ENCODE measurements at places on chromosomes 1 and 21. TPM values are rescaled to one million over a fixed set of nuclear protein-coding genes. Genes with fewer than 3 reads are reported as not detected.
A peak's percentile ranks its signal among the peaks of the same experiment; 100 is the strongest.

DNA sequence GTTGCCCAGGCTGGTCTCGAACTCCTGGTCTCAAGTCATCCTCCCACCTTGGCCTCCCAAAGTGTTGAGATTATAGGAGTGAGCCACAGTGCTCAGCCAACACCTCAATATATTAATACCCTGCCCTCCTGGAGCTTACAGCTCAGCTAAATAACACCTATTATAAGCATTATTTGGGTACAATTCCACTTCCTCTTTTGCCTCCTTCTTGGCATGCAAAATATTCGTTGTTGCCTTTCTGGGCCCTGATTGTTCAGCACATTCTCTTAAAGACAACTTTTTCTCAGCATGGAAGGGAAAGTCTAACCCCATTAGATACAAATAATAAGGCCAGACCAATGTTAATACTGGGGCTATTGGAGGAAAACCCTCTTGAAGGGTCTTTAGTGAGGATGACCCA lies 2.8 kb downstream of the PAQR7 start:
- DNase-seq, result no peak

DNA sequence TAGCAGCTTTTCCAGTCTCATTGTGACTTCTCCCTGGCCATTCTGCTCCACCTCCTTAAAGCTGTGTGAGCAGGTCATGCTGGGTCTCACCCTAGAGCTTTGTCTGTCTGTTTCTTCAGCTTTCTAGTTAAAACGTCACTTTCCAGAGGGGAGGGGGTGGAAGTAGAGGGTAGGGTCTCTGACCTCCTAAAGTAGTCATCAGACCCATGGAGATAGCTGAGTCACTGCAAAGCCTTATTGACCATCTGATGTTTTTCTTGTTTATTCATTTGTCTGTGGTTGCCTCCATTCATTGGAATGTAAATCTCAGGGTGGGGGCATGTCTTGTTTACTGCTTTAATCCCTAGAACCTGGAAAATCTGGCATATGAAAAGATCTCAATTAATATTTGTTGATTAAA lies 52.7 kb downstream of the ELF3 start:
- peak; percentile 63 for DNase-seq

GRCh38 chr1:193211539-193211938 lies 25.1 kb upstream of the B3GALT2 start:
- DNase-seq, result peak; percentile 92

DNA sequence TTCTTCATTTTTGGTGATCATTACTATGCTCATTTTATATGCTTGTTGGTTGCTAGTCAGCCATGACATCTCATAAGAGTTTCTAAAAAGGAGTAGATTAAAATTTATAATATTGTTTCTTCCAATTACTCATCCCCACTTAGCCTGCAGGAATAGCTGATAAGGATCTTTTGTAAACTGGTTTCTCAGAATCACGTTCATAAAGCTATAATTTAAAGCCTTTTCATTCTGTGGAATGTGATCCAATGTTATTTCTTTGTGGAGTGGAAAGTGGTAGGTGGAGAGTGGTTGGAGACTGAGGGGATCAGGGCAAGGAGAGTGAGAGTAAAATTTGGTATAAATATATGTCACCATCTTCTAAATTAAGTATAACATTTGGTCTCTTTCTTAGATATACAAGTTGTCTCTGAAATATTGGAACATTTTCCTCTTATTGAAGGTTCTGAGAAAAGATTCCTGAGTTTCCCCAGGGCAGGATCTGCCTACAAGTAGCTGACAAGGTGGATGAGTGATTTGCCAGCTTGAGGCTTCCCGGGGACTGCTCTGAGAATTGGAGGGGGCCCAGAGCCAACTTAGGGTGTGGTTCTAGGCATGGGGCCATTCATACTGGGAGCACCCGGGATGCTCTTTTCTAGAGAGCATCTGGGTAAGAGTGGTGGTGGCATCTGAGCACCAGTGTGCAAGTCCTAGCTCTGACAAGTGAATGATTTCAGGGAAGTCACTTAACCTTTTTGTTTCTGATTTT lies 116.4 kb downstream of the TBX19 start:
- DNase-seq, result peak; percentile 65

The TRIM33 gene
- 22.9 TPM for total RNA-seq

DNA sequence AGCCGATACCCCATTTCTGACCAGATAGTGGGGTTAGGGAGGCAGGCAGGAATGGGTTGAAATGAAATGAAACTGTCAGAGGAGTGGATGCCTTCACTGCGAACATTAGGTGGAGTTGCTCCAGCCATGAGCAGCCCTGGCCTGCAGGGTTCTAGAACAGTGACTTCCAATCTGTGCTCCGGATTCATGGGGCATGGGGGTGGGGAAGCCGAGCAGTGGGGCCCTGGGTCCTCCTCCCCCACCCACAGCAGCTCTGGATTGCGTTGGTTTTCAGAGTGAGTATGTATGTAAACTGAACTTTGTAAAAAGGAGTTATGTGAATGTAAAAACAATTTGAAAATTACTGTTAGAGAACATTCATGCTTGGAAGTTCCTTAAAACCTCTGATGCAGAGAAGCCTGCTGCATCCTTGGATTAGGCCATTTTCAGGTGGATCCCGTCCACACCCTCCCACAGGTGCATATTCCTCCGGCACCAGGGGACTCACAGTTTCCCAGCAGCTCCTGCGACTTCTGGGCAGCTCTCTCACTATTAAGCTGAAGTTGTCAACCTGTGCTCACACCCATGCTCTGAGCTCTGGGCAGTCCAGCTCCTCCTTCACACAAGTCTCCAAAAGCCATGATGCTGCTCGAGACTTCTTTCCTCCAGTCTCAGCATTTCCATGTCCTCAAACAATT lies 54.4 kb upstream of the EDN2 start:
- DNase-seq, result no peak

GRCh38 chr21:32907521-32907920 lies 118.2 kb upstream of the OLIG2 start:
- no peak for DNase-seq

- DNase-seq, result no peak
These were observed 17.5 kb downstream of the NCF2 start for GRCh38 chr1:183572721-183573120.

The EPS8L3 gene
- not detected for total RNA-seq

The TIMM17A gene
- 246 TPM for total RNA-seq

The OLFM3 gene
- total RNA-seq, result not detected

DNA sequence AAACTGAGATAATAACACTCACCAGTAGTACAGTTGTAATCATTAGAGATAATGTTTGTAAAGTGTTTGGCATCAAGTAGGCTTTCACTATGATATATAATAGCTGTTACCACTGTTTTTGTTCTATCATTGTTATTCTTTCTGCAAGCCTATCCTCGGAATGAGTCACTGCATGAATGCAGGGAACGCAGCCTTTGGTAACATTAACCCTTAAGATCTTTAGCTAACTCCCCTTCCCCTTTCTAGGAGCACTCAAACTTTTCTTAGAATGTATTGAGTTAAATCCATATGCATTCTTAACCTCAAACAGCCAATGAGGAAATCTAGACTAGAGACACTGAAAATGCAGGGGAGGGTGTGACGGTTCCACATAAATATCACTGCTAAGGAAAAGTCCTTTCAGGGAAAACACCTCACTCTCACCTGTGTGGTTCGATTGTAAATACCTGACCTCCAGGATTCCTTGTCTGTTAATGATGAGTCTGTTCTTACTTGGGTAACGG lies 467.3 kb downstream of the SETD4 start:
- peak; percentile 69 for DNase-seq

The LDLRAD1 gene
- total RNA-seq, result not detected

The VSIG8 gene
- not detected for total RNA-seq

DNA sequence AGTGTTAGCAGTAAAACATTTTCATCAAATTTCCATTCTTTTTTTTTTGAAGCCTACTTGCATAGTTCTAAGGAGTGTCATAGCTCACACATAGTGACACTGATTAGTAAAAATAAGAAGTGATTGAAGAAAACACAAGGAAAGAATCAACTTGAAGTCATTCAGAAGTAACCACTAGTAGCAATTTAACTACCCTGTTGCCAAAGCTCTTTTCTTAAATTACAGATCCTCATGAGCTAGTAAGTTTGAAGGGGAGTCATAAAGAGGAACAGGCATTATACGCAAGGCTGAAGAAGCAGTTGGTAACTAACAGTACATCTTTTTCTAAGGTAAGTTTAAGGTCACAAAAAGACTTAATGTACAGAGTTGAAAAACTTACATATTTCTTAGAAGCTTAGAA lies 332.2 kb downstream of the CHRM3 start:
- no peak for DNase-seq

The CFHR1 gene
- 0.22 TPM for total RNA-seq

- peak; percentile 47 for DNase-seq
These were observed 175.9 kb downstream of the PRDM16 start for GRCh38 chr1:3244927-3245315.

DNA sequence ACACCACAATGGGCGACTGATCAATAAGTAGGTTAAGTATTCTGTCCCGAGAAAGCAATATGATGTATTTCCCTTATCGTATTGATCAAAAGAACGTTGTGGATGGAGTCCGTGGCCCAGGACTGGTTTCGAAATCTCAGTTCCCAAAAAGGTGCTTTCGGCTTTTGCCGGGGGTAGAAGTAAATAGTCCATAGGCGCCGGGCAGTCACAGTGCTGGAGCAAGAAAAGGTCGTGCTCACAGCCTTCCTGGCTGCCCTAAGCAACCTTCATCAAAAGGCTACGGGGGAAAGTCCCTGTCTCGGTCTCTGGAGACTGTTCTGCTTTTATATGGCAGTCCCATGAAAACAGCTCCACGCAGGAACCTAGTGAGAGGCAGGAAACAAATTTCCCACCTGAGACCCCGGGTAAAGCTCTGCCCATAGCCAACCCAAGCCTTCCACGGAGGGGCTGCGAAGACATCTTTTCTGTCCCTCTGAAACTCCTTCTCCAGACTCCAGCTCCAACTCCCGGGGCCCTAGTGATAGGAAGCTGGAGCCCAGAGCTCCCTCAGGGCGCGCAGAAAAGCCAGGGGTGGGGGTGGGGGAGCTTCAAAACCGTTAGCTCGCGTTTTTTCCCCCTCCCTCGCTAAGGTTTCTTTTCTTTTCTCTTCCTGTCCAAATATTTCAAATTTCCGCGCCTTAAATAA lies 7.0 kb downstream of the CDKN2C start:
- DNase-seq, result peak; percentile 70

The CFAP141 gene
- not detected for total RNA-seq

DNA sequence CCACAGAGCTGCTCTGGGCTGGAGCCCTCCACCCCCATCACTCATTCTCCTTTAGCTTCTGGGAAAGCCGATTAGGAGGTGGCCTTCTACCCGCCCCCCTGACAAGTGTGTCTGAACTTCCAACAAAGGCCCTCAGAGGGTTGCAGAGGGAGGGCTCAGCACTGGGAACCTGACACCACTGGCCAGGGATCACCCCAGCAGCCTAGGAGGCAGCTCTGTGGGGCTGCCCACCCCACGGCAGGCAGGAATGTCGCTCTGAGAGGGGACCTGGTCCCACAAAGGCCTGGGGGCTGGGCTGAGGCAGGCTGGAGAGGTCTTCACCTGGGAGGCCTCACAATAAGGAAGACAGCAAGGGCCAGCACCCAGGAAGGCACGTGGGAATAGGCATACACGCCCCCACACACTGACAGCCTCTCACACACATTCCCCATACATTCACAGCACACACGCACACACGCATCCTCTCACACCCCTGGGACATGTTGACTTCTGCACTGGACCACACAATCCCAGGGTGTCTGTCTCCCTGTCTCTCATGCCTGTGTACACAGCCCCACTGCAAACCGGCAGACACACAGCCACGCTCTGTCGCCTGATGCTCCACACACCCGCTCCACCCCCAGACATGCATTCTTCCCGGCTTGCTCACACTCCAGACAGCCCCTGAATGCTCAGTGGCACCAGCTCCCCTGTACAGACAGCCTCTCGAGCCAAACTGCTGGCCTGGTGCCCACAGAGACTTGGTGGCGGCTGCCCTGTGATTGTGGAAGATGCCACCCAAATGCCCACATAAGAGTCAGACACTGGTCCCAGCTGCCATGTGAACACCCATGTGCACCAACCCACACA lies 30.7 kb downstream of the DMBX1 start:
- DNase-seq, result peak; percentile 81

DNA sequence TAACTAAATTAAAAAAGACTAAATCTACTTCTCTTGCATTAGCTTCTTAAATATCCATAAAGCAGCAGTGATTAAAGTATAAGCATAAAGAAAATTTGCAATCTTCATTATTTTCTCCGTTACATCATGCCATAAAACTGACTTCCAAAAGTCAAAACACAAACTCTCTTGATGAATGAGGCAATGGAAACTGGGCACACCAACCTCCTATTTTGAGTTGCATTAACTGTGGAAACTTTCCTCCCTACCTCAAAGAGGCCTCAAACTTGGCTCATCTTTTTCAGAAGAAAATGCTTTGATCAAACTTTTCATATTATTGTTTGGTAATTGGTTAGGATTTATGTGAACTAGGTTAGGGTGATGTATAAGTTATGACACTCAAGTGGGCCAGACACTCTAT lies 4.1 kb upstream of the BTG3 start:
- no peak for DNase-seq

The CACNA1S gene
- total RNA-seq, result not detected

DNA sequence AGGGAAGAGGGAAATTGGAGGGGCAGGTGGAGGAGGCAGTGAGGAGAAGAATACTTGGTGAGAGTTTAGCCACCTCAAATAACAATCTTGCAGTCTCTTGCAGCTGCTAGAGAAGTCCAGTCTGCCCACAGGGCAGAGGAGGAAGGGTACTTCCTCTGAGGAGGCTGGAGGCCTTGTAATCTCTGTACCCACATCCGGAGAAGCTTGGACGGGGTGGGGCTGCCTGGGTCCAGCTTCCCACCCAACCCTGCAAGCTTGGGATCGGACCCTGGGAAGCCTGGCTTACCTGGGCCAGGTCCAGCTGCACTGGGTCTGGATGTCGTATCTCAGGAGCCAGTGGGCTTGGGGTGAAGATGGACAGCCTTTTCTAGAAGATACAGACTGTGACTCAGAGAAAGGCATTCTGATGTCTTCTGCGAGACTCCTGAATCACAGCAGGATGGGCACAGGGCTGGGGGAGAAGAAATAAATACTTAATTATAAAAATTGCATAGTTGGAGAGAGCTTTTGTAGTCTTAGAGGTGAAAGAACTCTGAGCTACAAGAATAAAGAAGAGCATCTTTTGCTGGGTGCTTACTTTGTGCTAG lies 111.8 kb upstream of the JUN start:
- DNase-seq, result peak; percentile 64

DNA sequence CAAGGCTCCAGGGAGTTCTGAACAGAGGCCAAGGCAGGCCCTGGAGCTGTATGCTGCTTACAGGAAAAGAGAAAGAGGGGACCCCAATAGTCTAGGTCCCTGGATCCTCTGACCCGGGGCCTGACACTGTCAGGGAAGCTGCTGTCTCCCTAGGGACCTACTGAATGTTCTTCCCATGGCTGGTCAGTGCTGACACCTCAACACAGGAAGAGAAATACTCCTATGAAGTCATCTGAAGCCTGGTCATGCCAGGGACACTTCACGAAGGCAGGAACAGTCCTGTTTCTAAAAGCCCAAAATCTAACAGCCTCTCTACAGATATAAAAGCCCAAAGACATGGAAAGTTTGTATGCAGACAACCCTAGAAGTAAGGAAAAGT lies 1.7 kb upstream of the LAD1 start:
- DNase-seq, result no peak

GRCh38 chr1:19654386-19654785 lies 10.3 kb downstream of the NBL1 start:
- DNase-seq, result peak; percentile 19

GRCh38 chr1:225483818-225484656 lies 56.2 kb upstream of the LBR start:
- no peak for DNase-seq

The ARHGEF16 gene
- 3.6 TPM for total RNA-seq
